ENCODE measurements at places on chromosomes 6 and 20. TPM values are rescaled to one million over a fixed set of nuclear protein-coding genes. Genes with fewer than 3 reads are reported as not detected.

DNA sequence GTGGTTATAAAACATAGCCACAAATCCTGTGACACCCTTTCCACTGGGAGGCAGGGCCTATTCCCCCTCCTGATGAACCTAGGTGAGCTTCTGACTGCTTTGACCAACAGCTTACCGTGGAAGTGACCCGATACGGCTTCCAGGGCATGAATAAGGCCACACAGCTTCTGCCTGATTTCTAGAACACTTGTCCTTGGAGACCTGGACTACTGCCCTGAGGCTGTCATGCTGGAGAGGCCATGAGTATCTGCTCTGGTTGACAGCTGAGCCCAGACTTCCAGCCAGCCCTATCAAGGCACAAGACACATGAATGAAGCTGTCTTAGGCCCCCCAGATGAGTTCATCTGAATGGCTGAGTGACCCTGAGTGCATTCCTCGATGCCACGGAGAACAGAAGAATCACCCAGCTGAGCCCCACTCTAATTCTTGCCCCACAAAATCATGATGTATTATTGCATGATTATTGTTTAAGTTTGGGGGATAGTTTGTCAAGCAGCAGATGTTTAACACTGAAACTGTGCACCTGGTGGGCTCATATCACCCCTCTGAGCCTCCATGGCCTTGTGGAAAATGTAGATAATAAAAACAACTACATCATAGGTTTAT is 16.6 kb downstream of the TP53RK start:
- DNase-seq = no peak

GRCh38 chr20:12837646-12838045 is 171.1 kb upstream of the SPTLC3 start:
- DNase-seq = no peak

Gene FAM83C
- total RNA-seq = 0.37 TPM

DNA sequence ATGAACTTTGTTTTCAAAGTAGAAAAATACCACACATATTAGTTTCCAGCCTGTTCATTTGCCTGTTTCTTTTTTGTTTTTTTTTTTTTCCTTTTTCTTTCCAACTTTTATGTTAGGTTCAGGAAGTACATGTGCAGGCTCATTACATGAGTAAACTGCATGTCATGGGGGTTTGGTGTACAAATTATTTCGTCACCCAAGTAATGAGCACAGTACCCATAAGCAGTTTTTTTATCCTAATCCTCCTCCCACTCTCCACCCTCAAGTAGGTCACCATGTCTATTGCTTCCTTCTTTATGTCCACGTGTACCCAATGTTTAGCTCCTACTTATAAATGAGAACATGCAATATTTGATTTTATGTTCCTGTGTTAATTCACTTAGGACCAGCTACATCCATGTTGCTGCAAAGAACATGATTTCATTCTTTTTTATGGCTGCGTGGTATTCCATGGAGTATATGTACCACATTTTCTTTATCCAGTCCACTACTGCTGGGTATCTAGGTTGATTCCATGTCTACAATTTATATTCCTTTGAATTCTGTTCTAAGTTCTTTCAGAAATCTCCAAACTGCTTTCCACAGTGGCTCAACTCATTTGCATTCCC is 31.8 kb downstream of the SNX14 start:
- no peak for DNase-seq

- DNase-seq = no peak
Observed at GRCh38 chr6:117072781-117073180, 192.6 kb upstream of the VGLL2 start.

DNA sequence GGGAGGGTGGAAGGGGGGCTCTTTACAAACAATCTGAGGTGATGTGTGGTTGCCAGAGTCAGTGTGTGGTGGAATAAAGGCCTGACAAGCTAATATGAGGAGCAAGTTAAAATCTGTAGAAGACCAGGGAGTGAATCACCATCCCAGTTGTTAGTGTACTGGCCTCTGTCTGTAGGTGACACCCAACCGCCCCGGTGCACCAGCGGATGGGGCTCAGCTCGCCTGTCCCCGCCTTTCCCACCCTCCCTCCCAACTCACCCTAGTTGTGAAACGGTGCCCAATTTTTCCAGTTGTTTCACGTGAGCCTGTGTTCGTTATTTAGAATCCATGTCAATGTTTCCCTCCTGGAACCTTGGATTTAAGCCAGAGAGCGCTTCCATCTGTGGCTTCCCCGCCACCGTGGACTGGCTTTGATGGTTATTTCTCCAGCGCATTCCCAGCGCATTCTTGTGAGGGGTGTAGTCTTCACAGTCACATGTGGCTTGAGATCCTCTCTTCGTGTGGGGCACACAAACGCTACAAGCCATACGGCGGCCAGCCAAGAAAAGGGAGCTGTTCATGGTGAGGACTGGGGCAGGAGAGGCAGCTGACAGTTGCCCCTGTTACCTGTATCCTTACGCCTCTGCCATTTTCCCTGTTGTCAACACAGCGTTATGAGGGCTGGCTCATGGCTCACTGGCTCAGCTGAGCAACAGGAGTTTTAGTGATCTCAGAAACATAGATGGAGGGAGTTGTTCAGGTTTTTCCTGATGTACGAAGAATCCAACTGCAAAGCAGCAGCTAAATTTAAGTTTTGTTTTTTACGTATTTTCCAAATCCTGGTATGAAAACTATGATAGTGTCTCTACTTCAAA is 137.6 kb downstream of the ZDHHC14 start:
- DNase-seq = peak; percentile 84

- DNase-seq = peak; percentile 68
Observed at GRCh38 chr6:148972481-148972880, 225.7 kb downstream of the UST start.

Gene EFHC1
- total RNA-seq = 9.1 TPM

DNA sequence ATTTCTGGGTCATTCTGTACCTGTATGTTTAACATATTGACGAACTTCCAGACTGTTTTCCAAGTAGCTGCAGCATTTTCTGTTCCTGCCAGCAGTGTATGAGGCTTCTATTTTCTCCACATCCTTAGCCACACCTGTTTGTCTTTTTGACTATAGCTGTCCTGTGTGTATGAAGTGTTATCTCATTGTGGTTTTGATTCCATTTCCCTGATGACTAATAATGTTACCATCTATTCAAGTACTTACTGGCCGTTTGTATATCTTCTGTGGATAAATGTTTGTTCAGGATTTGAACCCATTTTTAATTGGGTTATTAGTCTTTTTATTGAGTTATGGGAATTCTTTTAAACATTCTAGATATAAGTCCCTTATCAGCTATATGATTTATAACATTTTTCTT is 95.2 kb downstream of the JAG1 start:
- DNase-seq = peak; percentile 53

Gene ISM1
- not detected for total RNA-seq

Gene PDE7B
- total RNA-seq = not detected

GRCh38 chr6:1613688-1614447 is 4.2 kb downstream of the FOXC1 start:
- DNase-seq = peak; percentile 55

Gene HFE
- total RNA-seq = 8.7 TPM

Gene HSPA12B
- not detected for total RNA-seq

DNA sequence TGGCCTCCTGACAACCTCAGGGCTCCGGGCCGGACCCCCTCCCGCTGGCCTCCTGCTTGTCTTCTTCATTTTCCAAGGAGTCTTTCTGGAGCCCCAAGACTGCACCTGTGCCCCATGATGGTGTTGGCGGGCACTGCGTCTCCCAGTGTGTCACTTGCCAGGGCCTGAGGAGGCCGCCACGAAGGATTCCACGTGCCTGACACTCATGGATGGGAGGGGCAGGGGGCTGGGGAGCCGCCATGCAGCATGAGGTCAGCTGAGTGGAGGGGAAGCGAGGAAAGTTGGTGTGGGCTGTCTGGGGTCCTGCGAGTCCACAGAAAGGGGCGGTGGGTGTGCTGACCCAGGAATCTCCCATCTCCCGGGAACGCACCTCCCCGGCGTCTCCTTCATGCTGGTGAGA is 165.7 kb downstream of the SMOC2 start:
- DNase-seq = no peak

- no peak for DNase-seq
Observed at GRCh38 chr20:45368221-45368980, 5.4 kb downstream of the SYS1 start.

DNA sequence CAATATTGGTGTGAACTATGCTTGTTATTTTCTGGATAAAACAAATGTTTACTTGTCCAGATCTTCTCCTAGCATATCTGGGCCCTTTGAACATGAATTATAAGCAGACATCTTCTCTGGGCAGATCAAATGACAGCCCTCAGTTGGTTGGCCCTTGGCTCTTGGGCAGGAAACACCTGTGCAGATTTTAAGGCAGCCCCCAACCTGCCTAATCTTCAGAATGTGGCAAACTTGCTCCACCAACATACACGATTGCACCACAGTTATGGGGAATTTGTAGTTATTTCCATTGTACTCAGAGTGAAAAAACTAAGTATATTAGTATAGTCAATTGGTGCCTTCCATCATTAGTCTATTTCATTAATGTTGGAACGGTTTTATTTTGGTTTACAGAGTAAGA is 94.9 kb upstream of the KCNK16 start:
- no peak for DNase-seq

- DNase-seq = peak; percentile 96
Observed at GRCh38 chr6:47135772-47136171, 93.6 kb upstream of the ADGRF1 start.

- no peak for DNase-seq
Observed at GRCh38 chr6:21750575-21750974, 157.0 kb downstream of the SOX4 start.

Gene EMILIN3
- not detected for total RNA-seq

Gene ETV7
- 0.34 TPM for total RNA-seq

DNA sequence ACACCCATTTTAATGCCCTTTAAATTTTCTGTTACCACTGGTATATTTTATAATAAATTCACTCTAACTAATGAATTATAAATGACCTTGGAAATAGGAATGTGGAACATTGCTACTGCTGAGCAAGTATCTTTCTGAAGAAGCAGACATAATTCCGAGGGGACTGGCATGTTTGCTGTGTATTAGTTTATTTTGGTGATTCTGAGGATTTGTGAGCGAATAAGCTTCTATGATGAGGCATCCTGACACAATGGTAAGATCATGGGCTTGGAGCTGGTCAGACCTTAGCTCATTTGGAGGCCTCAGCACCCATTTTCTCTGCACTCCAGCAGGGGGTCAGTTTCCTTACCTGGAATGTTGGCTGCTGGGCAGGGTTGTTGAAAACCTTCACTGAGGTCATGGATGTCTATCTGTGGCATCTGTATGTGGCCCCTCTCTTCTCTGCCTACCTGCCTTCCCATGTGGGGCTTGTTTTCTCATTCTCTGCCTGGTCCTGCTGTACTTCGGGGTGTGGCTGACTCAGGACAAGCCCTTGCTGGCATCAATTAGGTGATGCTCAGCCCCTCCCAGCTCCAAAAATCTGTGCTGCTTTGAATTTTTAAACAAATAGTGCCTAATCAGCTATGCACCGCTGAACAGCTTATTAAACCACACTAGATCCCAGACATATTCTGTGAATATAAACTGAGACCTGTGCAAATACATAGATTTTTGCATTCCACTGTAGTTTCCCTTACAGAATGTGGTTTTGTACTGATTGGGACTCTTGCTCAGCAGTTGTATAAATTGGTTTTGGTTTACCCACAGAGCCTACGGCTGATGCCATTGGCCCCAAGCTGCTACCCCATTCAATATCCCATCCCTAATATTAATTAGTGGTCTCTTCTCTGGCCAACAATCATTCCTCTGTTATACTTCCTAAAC is 10.7 kb downstream of the ARID1B start:
- DNase-seq = no peak

GRCh38 chr20:12928358-12928754 is 80.4 kb upstream of the SPTLC3 start:
- DNase-seq = no peak

Gene METTL24
- total RNA-seq = not detected

Gene IL20RA
- 16.7 TPM for total RNA-seq

GRCh38 chr6:56073315-56073714 is 174.1 kb downstream of the COL21A1 start:
- no peak for DNase-seq

- DNase-seq = no peak
Observed at GRCh38 chr20:64113444-64113775, 6.0 kb upstream of the NPBWR2 start.

DNA sequence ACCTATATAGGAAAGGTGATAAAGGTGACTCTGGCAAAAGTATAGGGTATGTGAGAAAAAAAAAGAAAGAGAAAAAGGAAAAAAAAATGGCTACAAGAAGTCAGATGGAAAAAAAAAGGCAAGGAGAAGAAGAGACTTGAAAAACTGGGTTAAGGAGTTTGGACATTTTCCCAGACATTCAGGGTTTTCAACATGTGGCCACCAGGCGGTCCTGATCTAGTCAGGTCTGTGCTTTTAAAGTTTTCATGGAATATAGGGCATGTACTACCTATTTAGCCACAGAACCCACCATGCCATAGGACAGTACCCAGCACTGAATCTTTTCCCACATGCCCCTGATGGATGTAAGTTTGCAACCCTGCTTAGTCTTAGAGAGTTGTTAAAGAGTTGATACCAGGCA is 433.7 kb downstream of the MAFB start:
- DNase-seq = peak; percentile 21

Gene NRSN1
- total RNA-seq = not detected

- no peak for DNase-seq
Observed at GRCh38 chr6:81366972-81367371, 385.5 kb downstream of the TENT5A start.

Gene PTCRA
- total RNA-seq = not detected

Gene VGLL2
- not detected for total RNA-seq

DNA sequence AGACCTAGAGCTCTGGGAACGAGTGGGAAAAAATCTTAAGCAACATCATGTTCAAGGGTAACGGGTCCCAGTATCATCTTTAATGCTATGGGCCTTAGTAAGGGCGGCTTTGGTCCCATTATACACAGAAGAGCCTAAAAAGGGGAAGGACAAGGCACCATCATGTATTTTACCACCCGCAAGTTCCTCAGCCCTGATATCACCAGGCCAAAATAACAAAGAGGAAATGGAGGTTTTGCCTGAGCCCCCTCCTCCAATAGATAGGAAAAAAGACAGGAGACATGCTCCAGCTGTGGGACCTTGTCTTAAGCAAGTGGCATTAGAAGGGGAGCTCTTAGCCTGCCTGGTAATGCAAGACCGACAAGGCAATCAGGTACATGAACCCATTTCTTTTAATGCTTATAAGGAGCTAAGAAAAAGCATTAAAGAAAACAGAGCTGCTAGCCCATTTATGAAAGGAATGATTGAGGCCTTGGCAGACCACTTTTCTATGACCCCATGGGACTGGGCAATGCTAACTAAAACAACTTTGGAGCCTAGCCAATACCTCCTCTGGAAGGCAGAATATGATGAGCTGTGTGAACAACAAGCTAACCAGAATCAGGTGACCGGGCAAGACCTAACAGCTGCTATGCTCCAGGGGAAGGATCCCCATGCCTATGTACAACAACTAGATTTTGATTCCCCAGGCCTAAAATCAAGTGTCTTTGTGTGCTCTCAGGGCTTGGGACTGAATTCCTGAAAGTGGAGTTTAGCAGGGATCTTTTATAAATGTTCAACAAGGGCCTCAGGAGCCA is 23.2 kb downstream of the HLA-DPA1 start:
- no peak for DNase-seq

All from HT-29 (cell line).